ENCODE measurements at places on chromosomes 2 and 18.

GRCh38 chr2:224517963-224518362 is 67.2 kb downstream of the CUL3 start:
- DNase-seq, result no peak

DNA sequence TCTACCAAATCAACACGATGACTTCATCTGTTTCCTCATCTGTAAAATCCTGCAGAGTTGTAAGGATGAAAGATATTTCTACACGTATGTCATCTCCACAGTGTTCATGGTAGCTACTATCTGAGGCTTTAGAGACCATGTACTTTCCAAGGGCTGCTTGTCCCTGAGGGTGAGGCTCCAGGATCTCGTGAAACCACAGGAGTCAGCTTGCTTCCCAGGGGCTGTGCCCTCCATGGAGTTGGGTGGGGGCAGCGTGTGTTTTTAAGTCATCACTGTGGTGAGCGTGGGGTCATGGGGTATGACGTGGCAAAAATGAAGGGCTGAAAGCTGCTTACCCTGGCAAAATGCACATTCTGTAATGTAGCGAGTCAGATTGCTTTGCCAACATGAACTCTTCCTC is 81.6 kb downstream of the ASAP2 start:
- DNase-seq, result no peak

DNA sequence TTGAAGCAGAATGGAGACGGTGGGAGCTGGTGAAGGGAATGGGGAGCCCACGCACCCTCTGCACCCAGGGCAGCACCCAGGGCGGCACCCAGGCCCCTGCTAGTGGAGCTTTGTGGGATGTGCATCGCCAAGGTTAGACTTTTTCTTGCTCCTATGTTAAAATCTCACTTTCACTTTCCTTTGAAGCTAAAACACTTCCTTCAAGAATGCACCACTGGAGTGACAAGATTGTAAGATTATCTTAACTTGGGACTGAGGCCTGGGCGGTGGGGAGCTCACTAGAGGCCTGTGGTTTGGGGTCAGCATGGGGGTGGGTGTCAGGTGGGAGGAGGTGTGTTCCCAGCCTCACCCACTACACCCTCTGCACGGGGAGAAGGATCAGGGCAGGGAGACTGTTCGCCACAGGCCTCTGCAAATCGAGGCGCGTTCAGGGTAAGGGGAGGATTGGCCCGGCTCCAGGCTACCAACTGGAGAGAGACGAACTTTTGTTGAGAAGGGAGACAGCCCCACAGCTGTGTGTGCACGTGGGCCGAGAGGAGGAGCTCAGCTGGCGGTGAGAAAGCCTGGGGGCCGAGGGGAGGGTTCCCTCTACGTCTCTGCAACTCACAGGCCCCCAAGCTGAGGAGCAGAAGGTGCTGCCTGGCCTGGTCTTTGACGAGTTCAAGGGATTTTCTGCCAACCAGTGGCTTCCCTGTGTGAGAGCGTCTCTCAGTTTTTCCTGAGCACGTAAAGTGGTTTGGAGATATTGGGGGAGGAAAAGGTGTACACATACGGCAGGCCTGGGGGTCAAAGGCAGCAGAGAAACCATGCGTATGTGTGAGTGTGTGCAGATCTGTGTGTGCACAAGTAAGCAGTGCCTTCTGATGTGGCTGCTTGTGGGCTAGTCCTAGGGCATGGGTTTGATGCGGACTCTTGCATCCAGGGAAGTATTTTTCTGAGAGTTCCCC is 147.7 kb downstream of the KLHL29 start:
- DNase-seq, result peak; percentile 17

GRCh38 chr2:31440764-31441163 is 26.2 kb upstream of the XDH start:
- DNase-seq, result no peak

GRCh38 chr18:907885-908757 is 3.5 kb downstream of the ADCYAP1 start:
- DNase-seq, result no peak

DNA sequence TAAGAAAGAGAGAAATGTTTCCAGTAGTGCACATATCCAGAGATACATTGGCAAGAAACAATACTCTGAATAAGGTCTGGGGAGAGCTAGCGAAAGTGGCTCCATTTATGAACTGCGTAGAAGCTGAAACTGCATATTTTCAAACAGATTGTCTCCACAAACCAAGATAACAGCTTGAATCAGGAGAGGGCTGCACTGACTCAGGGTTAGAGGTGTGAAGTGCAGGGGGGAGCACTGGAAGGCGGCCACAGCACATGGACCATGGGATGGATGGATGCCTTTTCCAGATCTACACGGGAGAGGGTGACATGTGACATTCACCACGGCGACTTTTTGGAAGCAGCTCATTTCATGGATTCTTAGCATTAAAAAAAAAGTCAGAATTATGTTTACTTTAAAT is 729.4 kb downstream of the RNF144A start:
- no peak for DNase-seq

Data from CD4-positive, alpha-beta T cell treated with Interleukin-1 beta for 1 hour (primary cell).